Right ventricle myocardium superior (tissue), 1 donor: ENCODE measurements at places on chromosomes 11 and 22.
A peak's percentile ranks its signal among the peaks of the same experiment; 100 is the strongest.

GRCh38 chr22:19127329-19128008 lies 3.6 kb upstream of the TSSK2 start:
- DNase-seq = peak; percentile 22

GRCh38 chr22:37443086-37443485 lies 15.8 kb upstream of the ELFN2 start:
- no peak for DNase-seq

GRCh38 chr11:80733790-80734189 lies 1293.0 kb upstream of the TENM4 start:
- no peak for DNase-seq

DNA sequence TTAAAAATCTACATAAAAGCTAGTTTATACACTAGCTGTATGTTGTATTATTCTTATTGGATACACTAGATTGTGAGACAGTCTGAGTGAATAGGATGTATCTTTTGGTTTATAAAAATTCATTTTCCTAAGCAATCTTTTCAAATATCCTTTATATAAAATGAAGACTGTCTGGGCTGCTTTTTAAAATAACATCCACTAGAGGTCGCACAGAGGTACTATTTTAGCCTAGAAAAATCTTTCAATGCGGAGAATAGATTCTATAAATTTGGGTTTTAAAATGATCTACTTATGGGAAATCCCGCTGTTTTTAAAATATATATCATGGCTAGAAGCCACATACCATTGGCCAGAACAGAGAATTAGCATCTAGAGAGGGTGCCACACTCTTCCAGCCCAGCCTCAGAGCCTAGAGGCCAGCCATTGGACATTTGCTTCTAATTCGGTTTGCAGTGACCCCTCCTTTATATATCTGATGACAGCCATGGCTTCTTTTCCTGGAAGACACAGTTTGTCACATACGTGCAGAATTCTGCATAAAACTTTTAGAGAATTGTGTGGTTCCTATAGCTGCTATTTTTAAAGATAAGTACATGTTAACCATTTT lies 7.3 kb downstream of the C11orf97 start:
- no peak for DNase-seq

DNA sequence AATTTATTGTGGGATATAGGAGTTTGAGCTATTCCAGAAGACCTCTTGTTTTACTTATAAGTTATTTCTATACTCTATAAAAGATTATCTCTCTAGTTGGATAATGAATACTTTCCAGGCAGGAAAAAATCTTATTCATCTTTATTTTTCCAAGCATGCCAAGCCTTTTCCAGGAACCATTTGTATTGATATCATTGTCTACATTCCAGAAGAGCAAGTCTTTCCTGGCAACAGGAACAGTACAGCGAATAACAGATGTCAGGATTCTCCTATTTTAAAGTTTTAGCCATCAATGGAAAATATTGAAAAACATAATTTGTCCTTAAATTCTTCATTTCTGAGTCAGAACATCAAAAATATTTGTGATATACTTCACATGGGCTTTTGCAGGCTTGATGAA lies 5.2 kb upstream of the NXPE1 start:
- DNase-seq = no peak

DNA sequence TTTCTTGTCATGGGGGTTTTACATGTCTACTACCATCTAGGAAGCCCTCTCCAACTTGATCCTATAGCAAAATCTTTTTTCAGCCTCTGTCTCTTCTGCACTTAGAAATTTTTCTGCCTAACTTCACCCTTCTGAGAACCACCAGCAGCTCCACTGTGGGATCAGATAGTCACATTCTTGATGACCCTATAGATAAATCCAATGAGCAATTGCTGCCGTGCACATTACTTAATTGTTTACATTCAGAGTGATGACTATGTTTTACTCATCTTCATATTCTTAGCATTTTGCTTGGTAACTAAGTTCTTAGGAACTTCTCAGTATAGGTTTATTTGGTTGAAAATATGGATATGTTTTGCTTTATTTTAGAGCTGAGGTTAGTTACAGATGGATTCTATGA lies 12.4 kb upstream of the ETS1 start:
- no peak for DNase-seq

DNA sequence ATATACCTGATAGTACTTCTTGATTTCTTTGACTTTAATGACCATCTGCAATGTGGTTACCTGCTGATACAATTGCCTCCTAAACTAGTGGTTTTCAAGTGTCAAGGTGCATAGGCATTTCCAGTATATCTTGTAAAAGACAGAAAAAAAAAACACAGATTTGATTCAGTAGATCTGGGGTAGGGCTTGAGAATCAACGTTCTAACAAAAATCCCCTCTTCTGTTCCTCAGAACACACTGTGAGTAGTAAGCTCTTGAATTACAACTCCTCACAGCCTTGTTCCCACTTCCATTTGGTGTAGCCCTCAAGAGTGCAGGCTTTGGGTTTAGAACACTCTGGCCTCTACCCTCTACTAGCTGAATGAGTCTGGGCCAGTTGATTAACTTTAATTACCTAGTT lies 78.0 kb upstream of the CTSC start:
- DNase-seq = no peak

GRCh38 chr11:31824879-31825837 lies 14.0 kb upstream of the PAX6 start:
- no peak for DNase-seq

- DNase-seq = peak; percentile 40
These were observed 26.7 kb downstream of the CD44 start for GRCh38 chr11:35165423-35166368.

GRCh38 chr11:20656901-20657300 lies 12.5 kb upstream of the NELL1 start:
- no peak for DNase-seq

GRCh38 chr11:118338637-118339061 lies 3.9 kb downstream of the CD3D start:
- no peak for DNase-seq

DNA sequence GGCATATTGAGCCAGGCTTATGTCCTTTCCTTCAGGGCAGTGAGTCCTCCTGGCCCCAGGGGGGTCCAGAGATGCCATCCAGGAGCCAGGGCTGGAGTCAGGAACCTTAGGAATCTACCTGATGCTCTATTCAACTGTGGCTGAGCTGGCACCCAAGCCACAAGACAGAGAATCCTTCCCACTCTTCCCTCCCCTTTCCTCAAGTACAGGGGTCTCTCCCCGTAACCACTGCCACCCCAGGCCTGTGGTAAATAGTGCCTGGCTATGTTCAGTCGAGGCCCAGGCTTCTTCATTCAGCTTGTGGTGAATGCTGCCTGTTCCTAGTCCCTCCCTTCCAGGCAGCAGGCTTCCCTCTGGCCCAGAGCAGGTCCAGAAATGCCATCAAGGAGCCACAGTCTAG lies 45.5 kb upstream of the THY1 start:
- no peak for DNase-seq

DNA sequence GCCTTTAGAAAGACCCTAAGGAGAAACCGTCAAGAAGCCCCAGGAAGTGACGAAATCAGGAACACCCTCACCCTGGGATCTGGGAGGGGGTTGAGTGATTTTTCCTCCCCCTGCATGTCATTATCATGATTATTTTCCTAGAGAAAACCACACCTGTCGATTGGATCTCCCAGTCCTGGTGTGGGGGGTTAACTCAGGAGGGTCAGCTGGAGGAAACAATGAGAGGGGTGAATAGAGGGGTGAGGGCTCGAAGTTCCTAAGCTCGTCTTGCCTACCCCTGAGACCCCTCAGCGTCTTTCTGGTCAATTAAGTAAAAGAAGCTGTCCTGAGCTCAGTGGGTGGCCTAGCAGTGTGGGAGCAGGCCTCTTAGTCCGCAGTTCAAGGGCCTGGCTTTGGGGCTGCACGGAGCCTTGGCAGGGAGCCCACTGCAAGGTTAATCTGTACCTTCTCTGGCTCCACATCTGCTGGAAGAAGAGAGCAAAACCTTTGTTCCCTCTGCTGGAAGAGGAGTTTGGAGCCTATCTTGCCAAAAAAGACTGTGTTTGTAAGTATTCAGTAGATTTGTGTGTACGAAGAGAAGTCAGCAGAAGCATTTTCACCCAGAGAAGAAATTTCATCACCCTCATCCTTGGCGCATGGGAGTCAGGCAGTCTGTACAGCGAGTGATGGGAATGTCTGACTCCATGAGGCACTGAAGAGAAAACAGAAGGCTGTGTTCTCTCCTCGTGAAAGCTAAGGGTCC lies 34.2 kb upstream of the FTH1 start:
- no peak for DNase-seq

GRCh38 chr22:36644333-36644757 lies 59.2 kb downstream of the CACNG2 start:
- no peak for DNase-seq

DNA sequence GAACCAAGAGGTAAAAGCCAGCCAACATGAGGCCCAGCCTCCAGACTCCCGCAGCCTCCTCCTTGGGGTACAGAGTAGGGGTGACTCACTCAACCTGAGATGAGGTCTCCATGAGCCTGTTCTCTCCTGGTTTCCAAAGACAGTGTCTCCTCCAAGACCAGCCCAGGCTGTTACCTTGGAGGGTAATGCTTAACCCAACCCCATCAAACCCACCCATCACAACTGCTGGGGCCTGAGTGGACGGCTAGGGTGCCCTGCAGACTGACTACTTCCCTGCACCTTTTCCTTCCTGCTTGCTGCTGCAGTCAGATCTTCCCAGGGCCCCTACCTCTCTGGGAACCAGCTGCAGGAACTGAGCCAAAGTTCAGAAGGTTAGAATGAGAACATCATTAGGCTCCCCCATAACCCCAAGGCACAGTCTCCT lies 5.1 kb upstream of the NOL12 start:
- DNase-seq = no peak

DNA sequence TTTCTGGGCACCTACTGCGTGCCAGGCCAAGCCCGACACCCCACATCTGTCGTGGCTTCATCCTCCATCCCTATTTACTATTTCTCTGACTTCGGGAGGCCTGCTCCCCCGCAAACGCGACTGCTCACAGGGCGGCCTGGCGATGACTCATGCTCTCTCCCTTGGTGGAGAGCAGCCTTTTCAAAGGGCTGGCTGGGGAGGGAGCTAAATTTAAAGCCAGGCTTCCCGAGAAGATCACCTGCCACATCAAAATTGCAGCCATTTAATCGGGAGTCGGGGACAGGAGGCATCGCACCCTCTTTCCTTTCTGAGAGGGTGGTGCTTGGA lies 24.9 kb upstream of the SHISAL1 start:
- no peak for DNase-seq

DNA sequence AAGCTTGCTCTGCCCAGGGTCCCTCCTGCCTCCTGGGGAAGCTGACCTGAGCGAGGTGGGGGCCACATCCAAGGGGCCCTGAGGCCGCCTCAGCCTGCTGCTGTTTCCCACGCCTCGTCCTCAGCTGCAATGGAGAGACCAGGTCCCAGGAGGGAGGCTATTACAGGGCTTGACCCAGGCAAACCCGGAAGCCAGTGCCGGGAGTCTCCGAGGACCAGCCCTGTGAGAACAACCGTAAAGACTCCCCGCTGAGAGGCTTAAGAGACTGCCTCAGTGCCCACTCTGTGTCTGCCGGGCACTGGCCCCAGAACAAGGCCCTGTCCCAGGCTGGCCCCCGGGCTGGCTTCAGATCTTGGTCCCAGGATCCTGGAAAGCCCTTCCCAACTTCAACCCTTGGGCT lies 124.3 kb upstream of the FGF3 start:
- peak; percentile 54 for DNase-seq
